A673 (cell line): ENCODE measurements at places on chromosomes 4 and X. TPM values are rescaled to one million over a fixed set of nuclear protein-coding genes. Genes with fewer than 3 reads are reported as not detected.

The TMPRSS11A gene
- total RNA-seq: not detected in 2 replicates

The NDP gene
- total RNA-seq: not detected in 2 replicates

The ADAM29 gene
- total RNA-seq: not detected in 2 replicates

DNA sequence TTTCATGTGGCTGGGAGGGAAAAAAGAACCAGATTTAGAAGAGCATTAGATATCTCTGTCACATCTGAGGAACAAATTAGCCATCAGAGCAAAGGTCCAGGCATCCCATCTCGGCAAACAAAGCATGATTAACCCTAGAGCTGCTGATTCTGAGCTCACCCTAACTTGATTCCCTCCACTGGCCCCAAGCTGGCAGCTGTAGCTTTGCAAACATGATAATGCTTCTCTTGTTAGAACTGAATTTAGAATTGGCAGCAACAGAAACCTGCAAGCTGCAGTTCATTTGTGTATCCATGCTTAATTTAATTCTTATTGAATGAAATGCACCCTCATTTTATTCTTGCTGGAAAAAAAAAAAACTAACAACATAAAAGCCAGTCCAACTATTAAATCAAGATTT lies 289.2 kb downstream of the IL1RAPL1 start:
- no peaks in the 10 kb centered on the region for H3K36me3 ChIP-seq
- no peak for DNase-seq
- no peaks in the 10 kb centered on the region for H3K4me1 ChIP-seq
- no peak overlapping the region for H3K27ac ChIP-seq
- H3K4me3 ChIP-seq: no peak overlapping the region

DNA sequence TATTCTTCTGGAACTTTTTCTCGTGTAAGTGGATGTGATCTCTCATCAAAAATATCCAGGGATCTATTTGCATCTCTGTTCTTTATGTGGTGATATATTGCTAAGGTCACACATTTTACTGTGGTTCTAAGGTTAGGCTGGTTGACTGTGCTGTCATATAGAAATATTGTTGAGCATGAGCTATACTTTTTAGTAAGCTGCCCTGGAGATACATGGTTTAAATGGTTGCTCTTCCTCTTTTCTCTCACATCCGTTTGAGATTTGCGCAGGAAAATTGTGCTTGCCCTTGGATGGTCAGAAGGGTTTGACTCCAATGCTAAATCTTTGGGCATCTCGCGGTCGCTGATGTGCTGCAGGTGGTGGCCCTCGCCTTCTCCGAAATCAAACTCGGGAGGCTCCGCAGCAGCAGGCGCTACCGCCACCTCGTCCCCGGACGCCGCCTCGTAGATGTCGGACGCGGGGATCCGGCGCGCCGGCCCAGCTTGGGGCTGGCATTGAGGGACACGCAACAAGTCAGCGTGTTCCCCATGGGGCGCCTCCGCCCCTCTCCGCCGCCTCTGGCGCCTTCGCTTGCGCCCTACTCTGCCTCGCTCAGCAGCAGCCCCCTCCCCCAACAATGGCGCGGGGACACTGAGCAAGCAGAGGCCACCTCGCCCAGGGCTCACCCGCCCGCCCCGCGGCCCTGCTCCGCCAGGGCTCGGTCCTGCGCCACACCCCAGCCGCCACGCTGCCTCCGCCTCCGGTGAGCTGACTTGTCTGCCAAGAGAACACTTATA lies 154.5 kb downstream of the MSN start:
- H3K36me3 ChIP-seq: no peaks in the 10 kb centered on the region
- no peak overlapping the region for H3K27ac ChIP-seq
- no peak for DNase-seq
- H3K4me1 ChIP-seq: no peaks in the 10 kb centered on the region

DNA sequence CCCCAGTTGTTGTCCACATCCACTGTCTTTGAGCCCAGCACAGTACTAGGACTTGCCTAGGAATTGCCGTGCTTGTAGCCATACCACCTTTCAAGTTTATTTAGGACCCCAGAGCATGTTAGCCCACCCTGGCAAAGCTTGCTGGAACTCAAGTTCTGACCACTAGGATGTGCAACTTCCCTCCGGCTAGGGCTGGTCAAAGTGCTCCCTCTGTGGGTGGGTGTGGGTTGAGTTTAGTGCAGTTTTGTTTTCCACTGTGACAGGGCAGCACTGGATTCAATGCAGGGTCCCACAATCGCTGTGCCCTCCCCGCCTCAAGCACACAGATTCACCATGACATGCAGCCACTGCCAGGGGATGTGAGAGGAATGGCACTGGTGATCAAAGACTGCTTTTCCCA lies 96.0 kb downstream of the RASGEF1B start:
- no peaks in the 10 kb centered on the region for H3K36me3 ChIP-seq
- H3K27ac ChIP-seq: no peak overlapping the region
- no peak for DNase-seq
- no peak overlapping the region for H3K4me3 ChIP-seq
- no peaks in the 10 kb centered on the region for H3K27me3 ChIP-seq

GRCh38 chr4:152107736-152108500 lies 347.1 kb upstream of the GATB start:
- H3K4me3 ChIP-seq: no peak overlapping the region
- no peak for DNase-seq
- H3K4me1 ChIP-seq: peaks cover 17% of the 10 kb centered on the region
- no peaks in the 10 kb centered on the region for H3K27me3 ChIP-seq

DNA sequence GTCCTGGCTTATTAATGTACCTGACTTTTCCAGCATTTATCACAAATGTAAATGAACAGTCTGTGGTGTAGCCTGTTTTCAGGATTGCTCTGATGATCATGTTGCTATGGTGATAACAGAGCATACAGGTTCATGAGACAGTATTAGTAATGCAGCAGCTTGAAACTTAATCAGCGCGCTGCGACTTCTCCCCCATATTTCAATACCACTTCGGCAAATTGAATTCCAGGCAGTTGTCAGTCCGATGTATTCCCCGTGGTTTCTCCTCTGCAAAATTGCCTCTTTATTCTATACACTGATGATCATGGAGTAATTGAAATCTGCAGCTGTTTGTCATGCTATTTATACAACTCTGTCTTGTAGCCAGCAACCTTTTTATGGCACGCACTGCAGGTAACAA lies 239.3 kb downstream of the C4orf33 start:
- H3K27ac ChIP-seq: no peak overlapping the region
- no peaks in the 10 kb centered on the region for H3K27me3 ChIP-seq
- H3K36me3 ChIP-seq: no peaks in the 10 kb centered on the region
